ENCODE measurements at places on chromosomes 6 and 20.

DNA sequence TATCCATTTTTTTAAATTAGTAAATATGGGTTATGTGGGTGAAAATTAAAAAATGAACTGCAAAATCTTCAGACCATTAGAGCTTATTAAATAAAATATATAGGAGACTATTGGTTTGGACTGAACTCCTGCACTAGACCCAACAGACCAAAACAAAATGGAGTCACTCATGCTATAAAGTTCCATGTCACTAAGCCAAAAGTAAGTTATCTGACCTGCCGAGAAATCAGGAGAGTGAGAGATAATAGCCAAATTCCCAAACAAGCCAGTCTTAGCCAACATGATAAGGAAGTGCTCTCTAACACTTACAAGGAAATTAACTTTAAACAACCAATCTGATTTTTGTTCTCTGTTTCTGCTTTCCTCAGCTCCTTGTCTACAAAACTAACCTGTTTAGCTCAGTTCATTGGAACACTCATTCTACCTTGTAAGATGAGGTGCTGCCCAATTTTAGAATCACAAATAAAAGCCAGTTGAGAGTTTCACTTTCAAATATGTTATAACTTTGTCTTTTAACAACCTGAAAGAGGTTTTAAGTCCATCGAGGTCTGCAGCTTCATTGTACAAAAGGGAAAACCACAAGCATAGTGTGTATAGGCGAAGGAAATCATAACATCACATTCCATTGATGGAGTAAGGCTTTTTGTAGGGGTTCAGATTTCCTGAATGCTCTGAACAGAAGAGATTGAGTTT lies 220.5 kb downstream of the TENT5A start:
- DNase-seq = peak; percentile 9

GRCh38 chr20:44650771-44651433 lies 597 bp downstream of the ADA start:
- DNase-seq = no peak

DNA sequence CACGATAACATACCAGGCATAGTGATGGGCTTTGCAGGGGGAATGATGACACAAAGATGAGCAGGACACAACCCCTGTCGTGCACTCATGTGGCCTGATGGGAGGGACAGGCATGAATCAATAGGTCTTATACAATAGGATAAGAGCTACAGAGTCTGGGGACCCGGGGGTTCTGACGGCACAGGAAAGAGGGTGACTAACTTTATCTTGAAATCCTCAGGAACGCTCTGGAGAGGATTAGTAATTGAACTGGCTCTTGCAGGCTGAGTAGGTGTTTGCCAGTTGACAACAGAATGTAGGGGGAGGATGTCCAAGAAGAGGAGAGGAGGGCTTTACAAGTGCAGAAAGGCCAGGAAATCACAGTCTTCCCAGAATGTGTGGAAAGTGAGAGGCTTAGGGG lies 219.9 kb upstream of the ECI2 start:
- DNase-seq = peak; percentile 97

- peak; percentile 17 for DNase-seq
Observed at GRCh38 chr6:82614518-82614917, 250.9 kb downstream of the TPBG start.

DNA sequence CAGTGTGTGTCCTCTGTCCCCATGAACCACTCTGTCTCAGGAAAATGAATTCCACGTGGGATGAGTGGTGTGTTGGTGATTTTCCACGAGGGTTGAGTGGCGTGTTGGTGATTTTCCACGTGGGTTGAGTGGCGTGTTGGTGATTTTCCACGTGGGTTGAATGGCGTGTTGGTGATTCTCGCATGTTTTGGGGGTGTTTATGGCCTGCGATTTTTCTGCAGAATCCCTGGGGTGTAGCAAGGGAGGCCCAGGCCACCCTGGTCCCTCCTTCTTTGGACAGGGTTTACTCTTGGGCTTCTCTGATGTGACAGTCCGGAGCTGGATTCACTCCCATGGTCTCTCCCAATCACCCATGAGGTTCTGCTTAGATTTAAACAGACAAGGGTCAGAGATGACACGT lies 90.6 kb upstream of the FRMD1 start:
- DNase-seq = no peak

GRCh38 chr6:33147807-33148666 lies 44.2 kb downstream of the COL11A2 start:
- peak; percentile 63 for DNase-seq

DNA sequence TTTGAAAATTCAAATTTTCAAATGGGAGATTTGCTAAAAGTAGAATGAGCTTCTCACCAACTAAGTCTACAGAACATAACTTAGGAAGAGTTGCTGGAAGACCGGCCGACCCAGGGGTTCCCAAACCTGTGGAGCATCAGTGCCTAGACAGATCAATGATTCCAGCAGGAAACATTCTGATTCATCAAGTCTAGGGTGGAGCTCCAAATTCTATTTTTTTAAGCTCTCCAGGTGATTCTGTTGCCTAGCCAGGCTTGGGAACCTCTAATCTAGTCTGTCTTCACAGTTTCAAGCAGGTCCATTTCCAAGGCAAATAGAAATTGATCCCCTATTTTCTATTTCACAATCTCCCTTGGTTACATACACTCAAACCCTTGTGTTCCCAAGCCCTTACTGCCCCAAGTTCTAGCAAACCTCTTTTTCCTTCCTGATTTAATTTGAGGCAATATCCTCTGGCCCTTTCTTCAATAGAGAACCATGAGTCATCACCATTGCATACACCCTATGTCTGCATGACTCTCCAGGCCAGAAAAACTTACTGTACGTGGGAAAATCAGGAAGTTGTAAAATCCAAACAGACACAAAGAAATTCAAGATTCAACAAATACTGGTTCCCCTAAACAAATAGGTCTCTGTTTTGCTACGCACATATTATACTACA lies 8.9 kb downstream of the ATXN1 start:
- DNase-seq = peak; percentile 97

- peak; percentile 40 for DNase-seq
Observed at GRCh38 chr6:133891149-133891926, 2.4 kb downstream of the TCF21 start.

DNA sequence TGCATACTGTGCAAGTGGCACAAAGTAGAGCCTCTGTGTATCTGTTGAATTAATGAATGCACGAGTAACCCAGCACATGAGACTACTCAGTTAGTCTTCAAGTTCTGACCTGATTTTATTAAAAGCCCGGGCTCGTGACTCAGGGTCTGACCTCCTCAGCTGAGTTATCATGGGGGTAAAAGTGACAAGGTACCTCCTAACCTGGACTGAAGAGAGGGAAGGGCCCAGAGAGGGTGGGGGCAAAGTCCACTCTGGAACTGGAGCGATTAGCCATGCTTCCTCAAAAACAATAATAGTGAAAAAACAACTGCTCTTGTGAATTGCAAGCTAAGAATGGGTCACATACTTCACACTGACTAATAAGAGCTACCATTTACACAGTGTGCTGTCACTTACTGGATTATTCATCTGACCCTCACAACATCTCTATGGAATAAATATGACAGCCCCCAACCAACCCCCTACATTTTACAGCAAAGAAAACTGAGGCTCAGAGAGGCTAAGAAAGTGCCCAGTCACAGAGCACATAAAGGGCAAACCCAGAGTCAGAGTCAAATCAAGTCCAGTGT lies 26.7 kb downstream of the TRERF1 start:
- DNase-seq = no peak

GRCh38 chr6:10886691-10887502 lies at the start of gene SYCP2L:
TSS of gene SYCP2L (plus strand) at chr6:10887052. CDS start at chr6:10887127, 75 bp downstream.
- peak; percentile 51 for DNase-seq

DNA sequence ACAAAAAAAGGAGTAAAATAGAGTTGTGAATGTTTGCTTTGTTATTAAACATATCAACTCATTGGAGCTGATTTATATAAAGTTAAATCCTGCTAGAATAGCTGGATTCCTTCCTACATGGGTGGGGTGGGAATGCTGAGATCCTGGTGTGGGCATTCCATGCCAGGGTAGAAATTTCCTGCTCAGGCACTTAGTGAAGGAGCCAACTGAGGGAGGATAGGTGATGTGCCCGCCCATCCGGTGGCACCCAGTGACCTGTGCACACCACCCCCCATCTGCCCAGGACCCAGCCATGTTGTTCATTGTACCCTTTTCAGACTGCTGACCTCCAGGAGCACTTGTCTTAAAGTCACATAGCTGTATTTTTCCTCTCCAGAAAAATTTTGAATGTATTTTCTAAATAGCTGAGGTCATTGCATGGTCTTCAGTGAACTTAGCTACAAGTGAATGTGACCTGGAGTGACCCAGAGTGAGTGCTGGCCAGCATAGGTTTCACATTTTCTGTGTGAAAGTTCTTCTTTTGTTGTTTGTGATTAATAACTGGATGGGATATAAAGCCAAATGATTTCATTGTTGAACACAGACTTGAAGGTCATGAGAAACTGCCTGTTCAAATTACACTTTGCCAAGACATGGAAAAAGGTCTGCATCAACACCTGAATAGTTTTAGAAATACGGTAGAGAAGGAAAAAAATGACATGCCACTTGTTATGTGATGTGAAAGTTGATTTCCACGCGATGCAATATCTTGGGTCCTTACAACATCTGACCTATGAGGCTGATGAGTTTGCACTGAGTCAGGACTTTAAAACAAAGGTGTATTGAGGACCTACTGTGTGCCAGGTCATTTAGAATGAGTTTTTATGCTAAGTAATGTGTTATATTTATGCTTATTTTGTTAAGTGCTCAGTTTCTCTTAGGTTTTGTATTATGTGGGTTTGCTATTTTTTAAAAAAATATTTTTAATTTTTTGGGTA lies 77.2 kb downstream of the UTRN start:
- peak; percentile 61 for DNase-seq

DNA sequence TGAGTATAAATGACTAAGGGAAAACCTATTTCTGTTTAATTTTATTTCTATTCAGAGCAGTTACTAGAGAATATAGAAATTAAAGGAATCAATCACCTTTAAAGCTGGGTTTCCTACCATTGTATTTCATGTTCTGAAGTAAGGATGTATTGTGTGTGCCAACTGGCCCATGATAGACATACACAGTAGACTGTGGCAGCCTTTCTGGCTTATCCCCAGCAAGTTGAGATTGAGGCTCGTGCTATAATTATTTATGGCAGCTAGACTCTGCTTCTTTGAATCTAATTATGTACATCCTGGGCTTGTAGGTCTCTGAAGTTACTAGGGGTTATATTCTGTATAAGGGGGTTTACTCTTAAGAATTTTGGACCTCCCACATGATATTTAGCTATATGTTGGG lies 44.4 kb downstream of the ZNF292 start:
- DNase-seq = no peak

GRCh38 chr6:62246087-62246486 lies 39.9 kb downstream of the KHDRBS2 start:
- DNase-seq = no peak

GRCh38 chr6:150492941-150493340 lies 106.7 kb upstream of the PLEKHG1 start:
- DNase-seq = peak; percentile 95

GRCh38 chr20:63587256-63587655 lies 13.2 kb upstream of the HELZ2 start:
- no peak for DNase-seq

DNA sequence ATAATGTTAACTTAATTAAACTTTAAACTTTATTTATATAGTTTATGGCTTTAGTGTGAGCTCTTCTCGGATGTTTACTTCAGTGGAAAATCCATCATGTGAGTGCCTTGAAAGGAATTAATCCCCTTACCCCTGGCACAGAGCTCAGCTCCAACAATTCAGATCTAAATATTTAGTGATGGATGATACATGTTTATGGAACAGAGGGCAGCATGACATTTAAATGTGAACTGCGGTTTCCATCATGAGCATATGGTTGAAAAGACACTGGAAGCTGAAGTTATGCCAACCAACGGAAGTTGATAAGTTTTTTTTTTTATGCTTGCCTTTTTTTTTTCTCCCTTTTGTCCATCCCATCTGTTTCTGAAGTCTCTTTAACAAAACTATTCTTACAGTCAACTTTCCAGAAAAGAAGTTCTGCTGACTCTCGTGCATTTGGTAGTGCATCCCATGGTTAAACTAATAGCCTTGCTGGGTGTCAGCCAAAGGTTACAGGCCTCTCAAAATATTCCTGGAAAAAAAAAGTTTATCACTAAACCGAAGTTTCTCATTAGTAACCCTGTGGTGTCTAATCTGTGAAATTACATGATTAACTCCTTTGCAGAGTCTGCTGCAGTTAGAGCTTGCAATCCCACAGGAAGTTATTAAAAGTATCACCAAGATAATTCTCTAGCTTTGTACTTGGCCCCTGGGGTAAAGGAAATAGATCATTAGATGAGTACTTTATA lies 243.9 kb upstream of the TCF21 start:
- DNase-seq = peak; percentile 93

- no peak for DNase-seq
Observed at GRCh38 chr6:159062976-159063375, 18.2 kb upstream of the TAGAP start.

DNA sequence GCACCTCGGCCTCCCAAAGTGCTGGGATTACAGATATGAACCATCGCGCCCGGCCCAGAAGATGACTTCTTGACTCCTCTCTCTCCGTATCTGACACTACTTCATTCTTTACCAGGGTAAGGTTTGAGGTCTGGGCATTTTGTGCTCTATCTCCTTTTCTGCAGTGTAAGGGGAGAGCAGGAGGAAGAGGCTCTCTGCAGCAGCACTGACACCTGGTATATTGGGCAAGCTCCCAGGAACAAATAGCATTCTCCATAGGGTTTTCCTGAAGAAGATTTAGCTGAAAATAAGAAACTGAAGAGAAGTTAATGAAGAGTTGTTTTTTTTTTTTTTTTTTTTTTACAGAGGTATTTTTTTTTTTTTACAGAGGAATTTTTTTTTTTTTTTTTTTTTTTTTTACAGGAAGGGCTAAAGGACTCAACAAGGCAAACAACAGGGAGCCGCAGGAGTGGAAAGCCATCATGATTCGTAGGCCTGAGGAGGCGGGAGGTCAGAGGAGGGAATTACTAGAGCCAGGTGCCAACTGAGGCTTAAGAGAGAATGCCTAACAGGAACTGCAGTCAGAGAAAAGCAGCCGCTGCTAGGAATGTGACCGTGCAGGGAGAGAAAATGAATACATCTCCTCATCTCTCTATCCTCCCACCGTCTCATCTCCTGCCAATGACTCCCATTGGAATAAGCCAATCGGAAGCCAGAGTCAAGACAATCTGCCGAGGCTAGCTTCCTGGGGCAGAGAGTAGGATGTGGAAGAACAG lies 34.7 kb upstream of the ADGRF4 start:
- DNase-seq = no peak

DNA sequence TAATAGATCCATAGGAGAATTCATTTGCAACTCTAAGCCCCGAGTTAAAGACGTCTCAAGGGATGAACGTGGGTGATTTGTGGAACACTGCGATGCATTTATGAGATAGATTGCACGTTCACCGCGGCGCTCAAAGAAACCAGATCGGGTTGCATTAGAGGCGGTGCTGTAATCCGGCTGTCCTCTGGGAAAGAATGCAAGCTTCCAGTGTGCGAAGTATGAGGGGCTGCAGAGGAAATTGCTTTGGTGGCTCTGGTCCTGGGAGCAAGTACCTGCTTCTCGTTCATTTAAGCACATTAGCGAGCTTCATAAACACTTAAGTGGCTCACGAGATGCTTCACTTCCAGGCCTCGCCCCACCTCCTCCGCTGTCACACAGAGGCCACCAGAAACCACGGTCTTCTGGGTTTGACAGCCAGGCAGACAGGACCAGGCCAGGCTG lies 182.3 kb downstream of the CDH4 start:
- DNase-seq = no peak

GRCh38 chr6:101090281-101090680 lies 209.2 kb upstream of the ASCC3 start:
- DNase-seq = no peak

Measured in M059J (cell line).